ENCODE measurements at places on chromosomes 13 and 19.

- DNase-seq, result no peak
Measured at GRCh38 chr13:43574605-43575004, 212.2 kb downstream of the ENOX1 start.

DNA sequence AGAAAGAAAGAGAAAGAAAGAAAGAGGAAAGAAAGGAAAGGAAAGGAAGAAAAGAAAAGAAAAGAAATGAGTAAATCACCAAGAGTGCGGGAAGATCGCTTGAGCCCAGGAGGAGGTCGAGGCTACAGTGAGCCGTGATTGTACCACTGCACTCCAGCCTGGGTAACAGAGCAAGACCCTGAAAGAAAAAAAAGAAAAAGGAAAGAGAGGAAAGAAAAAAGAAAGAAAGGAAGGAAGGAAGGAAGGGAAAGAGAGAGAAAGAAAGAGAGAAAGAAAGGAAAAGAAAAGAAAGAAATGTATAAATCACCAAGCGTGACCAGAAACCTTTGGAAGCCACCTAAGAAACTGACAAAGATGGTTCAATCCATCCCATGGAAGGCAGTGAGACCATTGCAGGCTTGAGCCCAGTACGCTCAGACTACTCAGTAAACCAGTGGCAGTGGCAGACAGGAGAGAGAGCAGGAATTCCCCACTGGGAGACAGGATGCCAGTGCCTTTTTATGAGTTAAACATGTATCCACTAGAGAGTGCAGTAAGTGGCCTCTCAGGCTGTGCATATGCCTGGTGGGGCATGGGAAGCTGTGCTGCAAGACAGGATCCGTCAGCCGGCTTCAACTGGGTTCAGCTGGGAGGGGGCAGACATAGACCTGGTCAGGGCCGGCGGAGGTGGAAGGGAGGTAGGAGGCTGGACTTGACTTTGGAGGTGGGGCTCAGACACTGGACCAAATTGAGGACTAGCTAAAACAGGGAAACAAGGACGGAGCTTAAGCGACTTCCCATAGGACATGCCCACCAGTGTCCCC is 4.8 kb downstream of the GPR42 start:
- DNase-seq, result no peak

DNA sequence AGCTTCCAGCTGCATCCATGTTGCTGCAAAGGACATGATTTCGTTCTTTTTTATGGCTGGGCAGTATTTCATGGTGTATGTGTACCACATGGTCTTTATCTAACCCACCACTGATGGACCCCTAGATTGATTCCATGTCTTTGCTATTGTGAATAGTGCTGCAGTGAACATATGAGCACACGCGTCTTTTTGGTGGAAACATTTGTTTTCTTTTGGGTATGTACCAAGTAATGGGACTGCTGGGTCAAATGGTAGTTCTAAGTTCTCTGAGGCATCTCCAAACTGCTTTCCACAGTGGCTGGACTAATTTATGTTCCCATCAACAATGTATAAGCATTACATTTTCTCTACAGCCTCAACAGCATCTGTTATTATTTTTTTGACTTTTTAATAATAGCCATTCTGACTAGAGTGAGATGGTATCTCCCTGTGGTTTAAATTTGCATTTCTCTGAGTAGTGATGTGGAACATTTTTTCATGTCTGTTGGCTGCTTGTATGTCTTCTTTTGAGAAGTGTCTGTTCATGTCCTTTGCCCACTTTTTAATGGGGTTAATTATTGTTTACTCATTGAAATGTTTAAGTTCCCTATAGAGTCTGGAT is 6.8 kb upstream of the UBE2L5 start:
- no peak for DNase-seq

DNA sequence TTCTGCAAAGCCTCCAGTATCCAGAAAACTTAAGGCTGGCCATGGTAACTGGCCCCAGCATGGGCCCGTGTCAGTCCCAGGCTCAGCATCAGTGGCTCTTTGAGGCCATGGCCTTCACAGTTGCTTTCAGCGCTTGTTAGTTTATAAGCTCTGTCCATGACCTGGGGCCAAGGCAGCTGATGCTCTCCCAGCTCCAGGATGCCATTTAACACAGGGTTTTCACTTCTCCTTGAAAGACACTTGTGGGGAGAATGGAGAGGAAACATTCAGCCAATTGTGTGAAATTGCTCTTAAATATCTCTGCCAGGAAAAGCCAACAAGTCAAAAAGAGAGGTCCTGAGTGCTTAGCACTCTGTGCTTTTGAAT is 321.3 kb downstream of the FOXO1 start:
- no peak for DNase-seq

GRCh38 chr13:62510906-62511655 is 1095.4 kb upstream of the PCDH20 start:
- DNase-seq, result no peak

GRCh38 chr13:100291624-100292023 is 202.7 kb downstream of the PCCA start:
- DNase-seq, result no peak

DNA sequence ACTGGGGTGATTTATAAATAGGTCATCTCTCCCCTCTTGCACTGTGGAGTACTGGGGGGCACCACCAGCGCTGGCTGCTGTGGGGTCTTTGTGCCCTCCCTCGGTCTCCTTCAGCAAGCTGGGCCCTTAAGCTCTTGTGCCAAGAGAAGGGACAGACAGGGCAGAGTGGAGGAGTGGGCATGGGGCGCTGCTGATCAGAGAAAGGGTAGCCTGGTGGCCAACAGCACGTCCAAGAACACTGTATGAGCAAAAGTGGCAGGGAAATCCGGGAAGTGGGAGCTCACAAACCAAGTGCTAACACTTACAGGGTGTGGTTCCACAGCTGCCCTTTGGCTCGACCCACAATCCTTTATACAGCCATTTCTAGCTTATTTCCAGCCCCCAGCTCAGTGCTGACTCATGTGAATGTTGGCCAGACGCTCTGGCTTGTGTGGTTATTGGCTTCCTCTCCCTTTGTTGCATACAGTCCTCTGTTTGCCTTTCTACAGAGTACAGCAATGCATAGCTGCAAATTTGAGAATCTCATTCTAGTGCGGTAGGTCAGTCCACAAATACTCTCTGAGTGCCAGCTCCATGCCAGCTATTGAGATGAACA is 298.8 kb downstream of the SHISA2 start:
- peak; percentile 65 for DNase-seq

DNA sequence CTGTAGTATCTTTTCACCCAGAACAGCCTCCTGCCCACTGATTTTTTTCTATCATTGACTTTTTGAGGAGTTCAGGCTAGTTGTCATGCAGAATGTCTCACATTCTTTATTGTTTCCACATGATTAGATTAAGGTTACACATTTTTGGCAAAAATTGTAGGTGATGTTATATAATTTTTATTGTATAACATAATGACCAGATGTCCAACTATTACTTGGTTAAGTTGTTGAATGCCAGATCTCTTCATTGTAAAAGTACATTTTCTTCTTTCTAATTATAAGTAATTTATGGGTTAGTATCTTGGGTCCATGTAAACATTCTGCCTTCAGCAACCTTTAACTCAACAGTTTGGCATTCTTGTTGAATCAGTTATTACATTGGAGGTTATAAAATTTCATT is 138.4 kb downstream of the POSTN start:
- no peak for DNase-seq
